ENCODE measurements at places on chromosomes 5 and 9.

DNA sequence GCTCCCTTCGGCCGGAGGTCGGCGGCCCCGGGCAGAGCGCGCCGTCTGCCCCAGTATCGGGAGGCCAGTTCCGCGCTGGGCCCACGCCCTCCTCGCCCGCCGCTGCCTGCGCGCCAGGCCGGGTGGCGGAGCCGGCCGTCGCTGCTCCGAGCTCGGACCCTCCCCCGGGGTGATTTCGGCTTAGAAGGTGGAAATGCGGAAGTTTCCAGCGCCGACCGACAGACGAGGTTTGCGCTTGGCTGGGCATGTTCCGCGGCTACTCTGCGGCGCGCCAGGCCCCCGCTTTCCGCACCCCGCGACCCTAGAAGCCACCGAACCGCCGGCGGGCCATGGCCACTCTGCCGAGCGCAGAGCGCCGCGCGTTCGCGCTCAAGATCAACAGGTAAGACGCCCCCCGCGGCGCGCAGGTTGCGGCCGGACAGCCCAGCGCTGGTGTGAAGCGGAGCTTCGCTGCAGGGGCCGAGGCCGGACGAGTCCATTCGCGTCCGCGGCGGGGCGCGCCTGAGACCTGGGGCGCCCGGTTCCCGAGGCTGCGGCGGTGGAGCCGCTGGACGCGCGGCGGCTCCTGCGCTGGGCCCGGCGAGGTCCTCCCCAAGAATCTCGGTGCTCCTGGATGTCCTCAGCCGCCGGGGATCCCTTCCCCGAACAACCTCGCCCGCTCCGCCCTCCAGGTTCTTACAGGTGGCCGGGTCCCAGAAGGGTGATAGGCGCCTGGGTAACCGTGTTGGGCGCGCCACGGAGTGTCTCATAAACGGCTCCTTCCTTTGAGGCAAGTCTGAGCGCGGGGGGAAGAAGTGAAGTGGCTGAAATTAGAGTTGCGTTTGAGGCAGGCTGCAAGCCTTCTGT lies at the start of gene DOCK8:
DOCK8 (plus strand) TSS at position 218 of the 846 bp plus-strand sequence; CDS start at position 330, 112 bp downstream.
- DNase-seq: no peak

DNA sequence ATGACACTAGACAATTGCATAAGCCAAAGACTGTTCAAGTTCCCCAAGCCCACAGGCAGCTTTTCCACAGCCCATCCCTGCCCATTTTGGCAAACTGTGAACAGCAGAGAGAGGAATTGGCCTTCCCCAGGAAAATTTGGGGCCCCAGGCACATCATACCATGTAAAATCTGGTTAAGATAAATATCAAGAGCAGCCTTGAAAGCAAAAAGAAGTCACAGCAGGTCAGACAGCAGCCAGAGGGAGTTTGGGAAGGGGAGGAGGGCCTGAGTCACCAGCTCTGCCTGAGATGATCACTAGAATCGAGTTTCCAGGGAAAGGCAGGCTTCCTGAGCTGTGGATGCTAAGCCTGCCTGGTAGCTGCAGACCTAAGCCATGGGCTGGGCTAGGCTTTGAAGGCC lies 179.2 kb downstream of the RFK start:
- no peak for DNase-seq

DNA sequence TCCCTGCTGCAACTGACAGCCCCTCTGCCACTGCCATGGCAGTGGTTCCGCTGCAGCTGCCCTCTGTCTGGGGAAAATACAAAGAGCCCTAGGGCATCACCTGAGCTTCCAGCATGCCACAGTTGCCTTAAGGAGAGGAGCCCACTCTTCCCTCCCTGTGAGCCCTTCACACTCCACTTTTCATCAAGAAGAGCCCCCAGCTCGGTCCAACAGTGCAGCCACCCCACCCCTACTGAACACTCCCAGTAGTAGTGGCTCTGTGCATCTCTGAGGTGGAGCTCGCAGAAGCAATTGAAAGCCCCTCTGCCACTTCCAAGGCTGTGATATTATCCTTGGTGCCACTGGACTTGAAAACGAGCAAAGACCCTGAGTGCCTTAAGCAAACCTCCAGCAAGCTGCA lies 696.8 kb upstream of the COX7C start:
- no peak for DNase-seq

DNA sequence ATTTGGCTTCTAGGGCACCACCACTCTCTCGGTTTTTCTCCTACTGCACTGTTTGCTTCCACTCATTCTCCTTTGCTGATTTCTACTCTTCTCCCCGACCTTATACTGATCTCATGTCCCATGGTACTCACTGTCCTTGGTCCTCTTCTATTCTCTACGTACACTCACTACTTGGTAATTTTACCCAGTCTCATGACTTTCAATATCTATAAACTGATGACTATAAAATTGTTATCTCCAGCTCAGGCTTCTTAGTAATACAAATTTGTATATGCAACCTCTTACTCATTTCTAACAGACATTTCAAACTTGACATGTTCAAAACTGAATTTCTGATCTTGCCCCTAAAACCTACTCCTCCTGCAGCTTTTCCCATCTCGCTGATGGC lies 4.1 kb downstream of the RAPGEF6 start:
- no peak for DNase-seq

GRCh38 chr5:178378527-178379484 lies 146.2 kb upstream of the PHYKPL start:
- DNase-seq: no peak

- no peak for DNase-seq
These were observed 122.5 kb downstream of the LHFPL2 start for GRCh38 chr5:78526049-78526525.

DNA sequence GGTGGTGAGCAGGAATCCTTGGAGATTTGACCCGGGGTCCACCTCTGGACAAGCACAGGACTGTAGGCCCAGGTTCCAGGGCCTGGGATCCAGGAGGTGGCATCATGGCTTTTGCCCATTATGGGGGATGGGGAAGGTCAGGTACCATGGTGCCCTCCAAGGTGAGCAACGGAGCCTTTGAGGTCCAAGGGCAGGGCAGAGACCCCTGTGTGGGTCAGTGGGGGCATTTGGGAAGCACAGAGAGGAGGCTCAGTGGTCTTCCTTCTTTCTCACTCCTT lies 117.7 kb downstream of the RXRA start:
- no peak for DNase-seq

GRCh38 chr9:131755541-131756198 lies 15.8 kb upstream of the RAPGEF1 start:
- peak; percentile 58 for DNase-seq

DNA sequence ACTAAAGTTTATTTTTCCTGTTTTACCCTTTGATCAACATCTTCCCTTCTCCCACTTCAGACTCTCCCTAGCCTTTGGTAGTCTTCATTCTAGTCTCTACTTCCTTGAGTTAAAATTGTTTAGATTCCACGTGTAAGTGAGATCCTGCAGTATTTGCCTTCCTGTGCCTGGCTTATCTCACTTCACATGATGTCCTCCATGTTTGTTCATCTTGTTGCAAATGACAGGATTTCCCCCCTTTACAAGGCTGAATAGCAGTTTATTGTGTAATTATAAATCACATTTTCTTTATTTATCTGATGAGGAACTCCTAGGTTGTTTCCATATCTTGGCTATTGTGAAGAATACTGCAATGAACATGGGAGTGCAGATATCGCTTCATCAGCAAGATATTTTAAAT lies 461.7 kb downstream of the CHSY3 start:
- DNase-seq: no peak

DNA sequence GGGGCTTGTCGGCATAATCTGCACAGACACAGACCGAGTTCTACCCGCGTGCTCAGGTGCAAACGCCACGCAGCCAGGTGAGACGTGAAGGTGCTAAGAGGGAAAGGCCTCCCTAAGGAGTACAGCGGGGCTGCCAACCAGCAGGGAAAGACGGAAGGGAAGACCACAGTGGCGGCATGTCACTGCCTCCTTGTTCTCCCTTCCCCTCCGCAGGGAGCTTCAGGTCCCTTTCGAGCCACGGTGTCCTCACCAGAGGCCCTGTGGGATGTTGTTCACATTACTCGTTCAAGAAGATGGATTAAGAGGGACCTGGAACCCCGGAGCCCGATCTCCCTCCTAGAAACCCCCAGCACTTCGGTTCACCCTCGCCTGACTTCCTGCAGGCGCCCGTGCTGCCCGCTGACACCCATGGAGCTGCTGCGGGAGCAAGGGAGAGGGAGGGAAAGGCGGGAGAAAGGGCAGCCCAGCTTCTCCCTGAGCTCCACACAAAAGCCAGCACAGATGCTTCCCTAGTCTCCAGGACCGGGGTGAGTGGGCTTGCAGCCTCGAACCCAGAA lies 686 bp downstream of the BRD9 start:
- DNase-seq: no peak

GRCh38 chr5:5650949-5651348 lies 228.5 kb downstream of the ICE1 start:
- no peak for DNase-seq

DNA sequence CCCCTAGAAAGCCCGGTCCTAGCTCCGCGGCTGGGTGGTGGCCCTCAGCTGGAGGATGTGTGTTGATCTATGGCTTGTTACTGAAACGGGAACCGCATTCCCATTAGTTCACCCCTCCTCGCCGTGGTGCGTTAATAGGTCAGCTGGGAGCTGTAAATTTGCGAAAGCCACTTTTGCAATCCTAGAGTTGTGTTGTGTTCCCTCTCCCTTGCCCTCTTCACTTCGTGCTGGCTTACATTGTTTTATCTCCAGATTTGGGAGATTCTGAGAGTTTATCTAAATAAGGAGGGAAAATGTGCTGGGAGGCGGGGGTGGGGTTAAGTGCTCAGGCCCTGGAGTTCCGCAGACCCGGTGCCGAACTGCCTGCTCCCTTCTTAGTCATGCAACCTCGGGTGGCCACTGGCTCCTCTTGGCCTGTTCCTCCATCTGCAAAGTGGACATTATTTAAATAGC lies 62.8 kb downstream of the HMCN2 start:
- DNase-seq: no peak

DNA sequence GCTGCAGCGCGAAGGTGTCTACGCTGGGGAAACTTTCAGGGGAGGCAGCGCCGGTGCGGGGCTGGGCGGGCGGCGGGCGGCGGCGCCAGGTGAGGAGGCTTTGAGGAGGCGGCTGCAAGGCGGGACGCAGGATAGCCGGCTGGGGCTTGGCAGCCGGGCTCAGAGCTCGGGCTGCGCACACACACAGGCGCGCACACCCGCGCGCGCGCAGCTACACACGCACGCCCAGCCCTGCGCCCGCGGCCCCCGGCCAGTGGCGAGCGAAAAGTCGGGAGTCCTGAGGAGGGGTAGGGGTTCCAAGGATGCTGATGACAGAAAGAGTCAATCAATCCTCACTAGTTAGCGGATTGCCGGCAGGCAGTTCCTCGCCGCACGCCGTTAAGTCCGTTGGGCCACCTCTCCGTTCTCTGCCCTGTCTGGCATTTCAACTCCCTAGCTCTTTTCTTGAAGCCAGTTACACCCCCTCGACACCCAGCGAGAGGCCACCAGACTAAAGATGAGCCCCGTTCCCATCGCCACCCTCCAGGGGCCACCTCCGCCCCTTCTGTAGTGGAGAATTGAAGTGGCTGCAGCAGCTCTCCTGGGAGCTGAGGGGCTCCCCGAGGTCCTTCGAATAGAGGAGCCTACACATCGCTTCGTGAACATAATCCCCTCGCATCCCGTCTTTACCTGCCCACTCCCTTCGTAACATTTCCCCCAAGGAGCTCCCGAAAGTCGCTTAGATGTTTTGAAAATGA lies 1640.3 kb upstream of the C9orf72 start:
- DNase-seq: no peak

DNA sequence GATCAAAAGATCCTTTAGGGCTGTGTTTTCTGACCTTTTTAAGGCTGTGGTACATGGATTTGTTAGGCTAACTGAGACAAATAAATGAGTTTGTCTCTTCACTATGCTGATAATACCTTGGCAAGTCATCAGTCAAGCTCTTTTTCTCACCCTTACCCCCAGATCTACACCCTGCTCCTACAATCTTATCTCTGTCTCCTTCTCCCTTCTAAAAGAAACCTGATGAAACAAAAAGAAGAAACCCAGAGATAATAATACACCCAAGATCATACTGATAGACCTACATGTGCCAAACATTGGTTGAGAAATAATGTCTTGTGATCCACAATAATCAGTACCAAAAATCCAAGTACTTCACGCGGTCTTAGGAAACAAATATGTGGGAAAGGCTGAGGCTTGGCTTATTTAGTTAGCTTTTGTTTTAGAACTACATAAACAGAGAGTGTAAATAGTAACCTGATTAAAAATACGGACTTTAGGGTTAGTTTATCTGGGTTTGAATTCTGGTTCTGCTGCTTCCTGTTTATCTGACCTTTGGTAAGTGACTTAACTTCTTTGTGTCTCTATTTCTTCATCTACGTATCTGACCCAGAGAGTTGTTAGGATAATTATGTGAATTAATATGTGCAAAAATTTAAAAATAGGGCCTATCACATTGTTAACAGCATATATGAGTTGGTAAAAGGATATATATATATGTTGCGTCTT lies 24.8 kb upstream of the PDCD1LG2 start:
- no peak for DNase-seq

GRCh38 chr9:68480807-68481206 lies 59.9 kb downstream of the TMEM252 start:
- DNase-seq: no peak

- no peak for DNase-seq
These were observed 502.8 kb downstream of the BNC2 start for GRCh38 chr9:16367605-16368231.

GRCh38 chr5:108430931-108431608 lies 49.2 kb upstream of the FBXL17 start:
- DNase-seq: no peak

DNA sequence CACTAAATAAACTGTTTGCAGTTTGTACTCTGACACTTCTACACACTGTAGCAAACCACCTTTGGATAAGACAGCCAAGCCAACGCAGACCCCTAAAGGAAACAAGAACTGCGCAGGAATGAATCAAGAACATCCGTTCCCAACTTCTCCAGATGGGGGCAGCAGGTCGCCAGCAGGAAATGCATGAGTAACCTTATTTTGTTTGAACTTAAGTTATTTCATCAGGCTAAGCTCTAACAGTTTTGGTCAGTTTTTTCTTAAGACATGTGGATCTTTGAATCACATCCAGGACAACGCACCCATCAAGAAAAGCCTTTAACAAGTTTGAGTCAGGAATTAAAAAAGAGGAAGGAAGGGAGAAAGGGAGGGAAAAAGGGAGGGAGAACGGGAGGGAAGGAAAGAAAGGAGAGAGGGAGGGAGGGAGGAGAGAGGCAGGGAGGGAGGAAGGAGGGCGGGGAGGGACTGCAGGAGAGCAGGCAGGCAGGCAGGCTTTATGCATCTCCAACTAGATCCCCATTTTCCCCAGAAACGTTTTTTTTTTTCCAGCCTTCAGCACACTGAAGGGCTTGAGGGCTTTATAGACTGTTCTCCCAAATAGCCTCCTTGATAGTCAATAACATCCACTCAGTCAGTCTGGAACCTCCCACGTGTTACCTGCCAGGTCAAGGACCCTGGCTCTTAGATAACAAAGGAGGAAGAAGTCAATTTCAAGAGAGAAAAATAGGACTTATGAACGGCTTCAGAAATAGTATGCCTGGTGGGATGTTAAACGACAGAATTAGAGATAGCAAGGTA lies 22.2 kb downstream of the BHMT start:
- DNase-seq: no peak

GRCh38 chr5:155728146-155728856 lies 598.7 kb upstream of the SGCD start:
- peak; percentile 51 for DNase-seq

GRCh38 chr9:100573655-100574260 lies 4.1 kb upstream of the CAVIN4 start:
- no peak for DNase-seq

- DNase-seq: peak; percentile 42
These were observed 1.1 kb upstream of the G3BP1 start for GRCh38 chr5:151770383-151771258.

All from hypothalamus (tissue), 51 donors.